ENCODE measurements at places on chromosomes 1 and 21.

GRCh38 chr1:240192851-240193250 is 101.2 kb downstream of the FMN2 start:
- DNase-seq: no peak

DNA sequence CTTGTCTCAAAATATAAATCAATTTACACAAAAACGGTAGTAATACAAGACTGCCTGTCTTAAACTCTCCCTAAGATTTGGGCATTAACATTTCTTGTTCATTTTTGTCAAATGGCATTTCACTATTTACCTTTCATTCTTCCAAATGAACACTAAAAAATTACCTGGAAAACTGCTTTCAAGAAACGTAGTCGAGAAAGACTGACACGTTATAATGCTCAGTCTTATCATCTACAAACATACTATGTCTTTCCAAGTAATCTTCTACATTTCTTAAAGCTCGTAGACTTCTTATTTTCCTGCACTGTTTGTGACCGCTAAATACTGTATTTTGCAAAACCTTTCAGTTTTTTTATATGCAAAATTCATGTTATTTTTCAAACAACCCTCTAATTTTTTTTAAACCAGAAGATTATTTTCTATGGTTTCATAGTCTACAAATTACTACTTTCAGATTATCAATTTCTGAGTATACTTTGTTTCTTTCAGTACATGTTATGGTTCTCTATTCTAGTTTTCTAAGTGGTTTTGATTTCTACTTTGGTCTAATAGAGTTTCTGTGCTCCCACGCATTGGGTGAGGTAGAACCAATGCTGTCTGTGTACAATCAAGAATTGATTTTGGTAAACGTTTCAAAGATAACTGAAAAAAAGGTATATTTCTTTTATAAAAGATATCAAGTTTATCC is 336.4 kb downstream of the SMYD3 start:
- DNase-seq: no peak

DNA sequence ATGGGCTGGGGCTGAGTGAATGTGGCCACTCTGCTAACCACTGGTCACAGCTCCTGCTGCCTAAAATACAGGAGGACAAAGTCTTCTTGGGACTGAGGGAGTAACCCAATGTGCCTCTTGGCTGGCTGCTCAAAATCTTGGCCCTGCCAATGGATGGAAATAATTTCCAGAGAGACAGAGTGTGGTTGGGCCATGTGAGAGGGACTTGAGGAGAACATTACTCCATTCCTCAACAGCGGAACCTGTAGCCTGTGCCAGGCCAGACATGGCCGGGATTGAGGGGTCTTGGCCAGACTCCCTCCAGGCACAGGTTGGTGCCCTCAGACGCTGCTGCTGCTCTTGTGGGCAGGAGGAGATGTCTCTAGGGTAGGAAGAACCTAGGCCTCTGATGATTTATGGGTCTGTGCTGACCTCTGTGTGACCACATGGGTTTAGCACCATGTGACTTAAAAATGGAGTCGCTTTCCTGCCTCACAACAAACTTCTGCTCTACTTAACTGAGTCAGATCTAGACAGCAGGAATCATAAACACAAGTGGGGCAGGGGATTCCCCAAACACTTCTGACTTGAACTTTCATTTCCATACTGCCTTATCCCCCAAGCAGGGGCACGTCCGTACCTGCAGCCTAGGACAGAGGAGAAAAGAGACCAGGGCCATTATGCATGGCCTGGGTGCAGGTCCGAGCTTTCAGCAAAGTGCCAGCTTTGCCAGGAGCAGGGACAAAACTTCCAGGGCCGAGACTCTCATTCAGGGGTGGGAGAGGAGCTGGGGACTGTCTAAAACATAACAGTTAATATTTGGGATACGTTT is 79.2 kb downstream of the CD34 start:
- DNase-seq: no peak

DNA sequence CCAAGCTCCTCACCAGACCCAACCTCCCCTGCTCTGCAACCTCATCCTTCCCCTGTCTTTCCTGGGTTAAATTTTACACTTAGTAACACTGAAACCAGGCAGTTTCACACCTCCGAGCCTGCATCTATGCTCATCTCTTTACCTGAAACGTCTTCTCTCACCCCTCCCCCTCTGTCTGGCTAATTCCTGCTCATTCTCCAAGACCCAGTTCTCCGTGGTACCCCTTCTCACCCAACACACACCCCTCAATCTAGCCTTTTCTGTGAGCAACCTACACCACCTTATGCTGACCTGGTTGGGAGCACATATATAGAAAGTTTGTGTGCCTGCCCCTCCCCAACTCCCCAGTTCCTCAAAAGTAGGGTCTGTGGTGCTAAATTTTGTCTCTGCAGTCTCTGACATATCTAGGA is 3.7 kb upstream of the KIAA1614 start:
- DNase-seq: no peak

DNA sequence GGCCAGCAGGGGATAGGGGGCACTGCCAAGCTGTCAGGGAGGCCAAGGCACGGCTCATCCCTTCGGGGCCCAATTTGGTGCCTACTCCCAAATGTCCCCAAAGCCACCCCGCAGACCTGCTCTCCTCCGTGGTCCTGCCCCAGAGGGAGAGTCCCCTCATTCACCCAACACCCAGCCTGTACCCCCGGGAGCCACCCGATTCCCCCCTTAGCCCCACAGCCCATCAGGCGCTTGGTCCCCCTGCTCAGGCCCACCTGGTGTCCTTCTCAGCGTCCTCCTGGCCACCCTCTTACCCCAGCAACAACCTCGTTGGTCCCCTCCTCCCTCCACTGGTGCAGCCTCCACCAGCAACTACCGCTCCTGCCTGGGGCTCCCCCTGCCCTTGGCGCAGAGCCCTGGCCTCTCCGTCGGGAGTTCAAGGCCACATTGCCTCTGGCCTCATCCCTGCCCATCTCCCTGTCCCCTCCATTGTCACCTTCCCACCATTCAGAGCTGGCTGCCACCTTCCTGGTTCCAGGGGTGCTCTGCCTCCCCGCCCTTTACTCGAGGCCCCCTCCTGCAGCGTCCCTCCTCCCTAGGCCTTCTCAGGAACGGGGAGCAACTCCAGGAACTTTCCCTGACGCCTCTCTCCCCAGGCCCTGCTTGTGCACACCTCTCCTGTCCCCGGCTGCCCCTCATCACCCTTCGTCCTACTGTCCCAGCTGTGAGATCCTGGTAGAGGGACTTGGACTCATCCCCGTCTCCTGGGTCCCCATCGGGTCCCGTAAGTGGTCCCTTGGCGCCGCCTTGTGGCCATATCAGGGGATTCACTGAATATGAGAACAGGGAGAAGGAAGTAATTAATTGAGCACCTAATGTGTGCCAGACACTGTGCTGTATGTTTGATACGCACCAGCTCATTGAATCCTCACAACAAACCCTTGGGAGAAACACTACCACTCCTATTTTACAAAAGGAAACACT is 73.9 kb downstream of the RAP1GAP start:
- DNase-seq: peak; percentile 29

- no peak for DNase-seq
Observed at GRCh38 chr21:32312976-32313375, 14.3 kb downstream of the MRAP start.

DNA sequence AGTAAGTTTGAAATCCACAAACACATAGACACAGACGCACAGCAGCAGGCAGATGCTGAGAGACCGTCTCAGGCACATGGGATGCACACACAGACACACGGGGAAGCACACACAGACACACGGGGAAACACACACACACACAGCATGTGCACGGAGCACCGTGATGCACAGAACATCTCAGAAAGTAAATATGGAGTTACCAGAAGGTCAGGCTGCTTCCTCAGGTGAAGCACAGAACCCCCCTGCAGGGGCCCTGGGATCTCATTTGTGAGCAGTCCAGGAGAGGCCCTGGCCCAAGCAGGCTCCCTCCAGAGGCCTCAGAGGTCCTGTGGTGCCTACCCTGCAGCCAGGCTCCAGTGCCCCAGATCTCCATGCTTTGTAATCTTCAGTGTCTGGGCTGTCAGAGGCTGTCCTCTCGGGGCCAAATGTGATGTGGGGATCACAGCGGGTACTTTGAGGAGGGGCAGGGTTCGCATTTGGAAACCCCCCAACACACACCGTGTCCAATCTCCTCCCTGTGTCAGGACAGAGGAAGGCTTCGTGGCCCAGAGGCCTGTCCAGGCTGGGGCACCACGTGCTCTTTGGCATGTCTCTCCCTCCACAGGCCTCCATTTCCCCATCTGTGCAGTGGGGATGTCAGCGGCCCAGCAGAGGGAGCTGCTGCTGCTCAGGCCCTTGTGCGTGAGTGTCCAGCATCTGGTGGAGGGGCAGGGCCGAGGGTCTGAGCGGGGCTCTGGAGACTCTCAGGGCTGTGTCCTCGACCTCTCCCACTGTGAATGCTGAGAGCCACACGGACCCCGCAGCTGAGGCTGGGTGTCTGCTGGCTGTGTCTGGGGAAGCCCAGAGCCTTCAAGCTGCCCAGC is 23.0 kb upstream of the PRSS38 start:
- no peak for DNase-seq

GRCh38 chr1:32984455-32985171 is 20.0 kb upstream of the RNF19B start:
- no peak for DNase-seq

- DNase-seq: no peak
Observed at GRCh38 chr1:158646465-158646864, 40.0 kb downstream of the SPTA1 start.

DNA sequence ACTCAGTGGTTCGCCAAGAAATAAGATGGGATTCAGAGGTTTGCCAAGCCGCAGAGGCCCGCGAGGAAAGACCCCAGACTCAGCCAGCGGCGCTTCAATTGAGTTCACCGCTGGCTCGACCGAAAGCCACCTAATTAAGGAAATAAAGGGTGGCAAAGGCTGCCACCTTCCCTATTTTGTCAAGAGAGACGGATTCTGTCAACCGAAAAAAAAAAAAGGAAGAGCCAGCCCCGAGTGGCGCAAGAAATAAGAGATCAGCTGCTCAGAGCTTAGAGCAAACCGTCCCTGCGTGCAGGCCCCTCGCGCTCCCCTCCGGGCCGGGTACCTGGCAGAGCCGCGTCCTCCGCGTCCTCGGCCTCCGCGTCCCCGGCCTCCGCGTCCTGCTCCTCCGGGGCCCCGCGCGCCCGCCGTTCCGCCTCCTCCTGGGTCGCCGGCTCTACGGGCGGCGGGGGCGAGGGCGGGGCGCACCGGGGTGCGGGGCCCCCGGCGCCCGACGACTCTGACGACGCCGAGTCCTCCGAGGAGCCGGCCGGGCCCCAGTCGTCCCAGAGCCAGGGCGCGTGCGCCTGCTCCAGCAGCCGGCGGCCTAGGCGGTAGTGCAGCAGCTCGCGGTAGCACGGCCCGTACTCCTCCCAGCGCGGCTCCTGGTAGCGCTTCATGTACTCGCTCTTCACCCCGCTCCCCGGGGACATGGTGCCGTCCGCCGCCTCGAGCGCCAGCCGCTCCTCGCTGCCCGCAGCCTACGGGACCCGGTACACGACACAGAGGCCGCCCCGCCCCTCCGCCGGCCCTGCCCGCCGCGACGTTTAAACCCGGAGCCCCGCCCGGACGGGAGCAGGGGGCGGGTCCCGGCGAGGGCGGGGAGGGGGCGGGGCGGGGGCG is 832 bp downstream of the CCSAP start:
- DNase-seq: peak; percentile 73

DNA sequence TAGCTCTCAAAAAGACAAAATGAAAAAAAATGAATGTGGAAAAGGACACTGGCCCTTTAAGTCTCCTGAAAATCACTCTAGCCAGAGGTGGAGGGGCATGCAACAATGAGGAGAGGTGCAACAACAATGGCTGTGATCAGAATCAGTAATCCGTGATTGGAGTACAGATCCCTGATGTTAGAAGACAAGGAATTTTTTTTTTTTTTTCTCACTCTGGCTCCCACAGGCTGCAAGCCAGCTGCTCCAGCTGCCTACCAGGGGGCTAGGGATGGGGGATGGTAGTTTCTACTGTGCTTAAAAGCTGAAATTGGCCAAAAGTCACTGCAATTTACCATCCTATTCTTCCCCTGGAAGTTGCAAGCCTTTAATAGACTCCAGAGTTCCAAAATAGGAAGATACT is 54.5 kb downstream of the STYXL2 start:
- DNase-seq: no peak

DNA sequence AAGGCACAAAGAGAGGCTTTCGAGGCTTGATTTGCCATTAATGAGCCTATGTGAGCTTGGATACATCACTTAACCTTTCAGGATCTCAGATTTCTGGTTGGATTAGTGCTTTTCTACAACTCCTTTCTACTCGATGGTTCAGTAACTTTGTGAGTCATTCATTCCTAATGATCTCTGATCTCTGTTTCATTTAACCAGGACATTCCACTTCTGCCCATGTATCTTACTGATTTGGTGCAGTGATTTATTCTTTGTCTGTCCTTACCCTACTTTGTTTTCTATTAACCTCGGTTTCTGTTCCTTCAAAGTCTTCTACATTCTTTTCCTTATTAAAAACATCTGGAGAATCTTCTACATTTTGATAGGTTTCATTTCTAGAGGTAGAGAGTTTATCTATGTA is 94.6 kb upstream of the ZBTB18 start:
- no peak for DNase-seq

- no peak for DNase-seq
Observed at GRCh38 chr1:23101101-23101827, 67.4 kb downstream of the LUZP1 start.

DNA sequence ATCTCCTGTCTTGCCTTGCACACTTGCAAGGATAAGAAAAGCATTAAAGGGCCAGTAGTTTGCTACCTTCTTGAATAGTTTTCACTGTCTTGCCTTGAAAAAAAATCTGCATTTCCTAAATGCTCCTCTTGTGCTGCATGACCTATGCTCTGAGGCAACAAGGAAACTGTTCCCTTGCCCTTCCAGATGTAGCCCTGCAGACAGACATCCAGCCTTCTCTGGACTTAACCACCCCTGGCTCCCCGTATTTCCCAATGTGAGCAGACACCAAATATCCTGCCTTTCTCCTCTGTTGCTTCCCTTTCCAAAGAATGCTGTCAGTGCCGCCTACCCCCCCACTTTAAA is 177.6 kb downstream of the GABPA start:
- no peak for DNase-seq

DNA sequence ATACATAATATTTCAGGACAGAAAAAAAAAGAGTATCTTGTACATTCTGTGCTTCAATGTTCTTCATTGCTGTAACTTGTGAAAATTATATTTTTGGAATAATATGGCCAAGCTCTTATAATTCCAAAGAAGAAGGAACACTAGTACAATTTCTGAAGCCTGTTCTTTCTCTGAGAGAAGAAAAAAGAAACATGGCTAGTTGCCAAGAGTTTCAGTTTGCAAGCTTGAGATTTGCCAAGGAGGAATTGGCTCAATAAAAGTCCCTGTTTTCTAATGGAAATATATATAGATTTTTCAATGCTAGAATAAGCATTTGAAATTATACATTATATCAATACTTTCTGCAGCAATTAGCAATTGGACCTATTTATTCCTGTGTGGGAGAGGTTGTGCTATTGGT is 285.2 kb upstream of the NEGR1 start:
- DNase-seq: no peak
